ENCODE measurements at places on chromosomes 5 and 9. TPM values are rescaled to one million over a fixed set of nuclear protein-coding genes. Genes with fewer than 3 reads are reported as not detected.
A peak's percentile ranks its signal among the peaks of the same experiment; 100 is the strongest.

The SPINK6 gene
- total RNA-seq = not detected

The FSD1L gene
- total RNA-seq = 3.2 TPM

The LHX3 gene
- total RNA-seq = 0.18 TPM

The PCDHB14 gene
- not detected for total RNA-seq

The HTR1A gene
- total RNA-seq = not detected

The LCN10 gene
- total RNA-seq = not detected

The SHC3 gene
- total RNA-seq = not detected

The ST6GALNAC4 gene
- total RNA-seq = 22.1 TPM

GRCh38 chr5:90014420-90014819 lies 395.1 kb downstream of the CETN3 start:
- no peak overlapping the region for H3K27ac ChIP-seq
- H3K27me3 ChIP-seq = no peaks in the 10 kb centered on the region
- H3K36me3 ChIP-seq = no peaks in the 10 kb centered on the region
- no peak for DNase-seq
- H3K4me1 ChIP-seq = no peaks in the 10 kb centered on the region
- H3K4me3 ChIP-seq = no peak overlapping the region

GRCh38 chr5:83337453-83338035 lies 134.0 kb upstream of the VCAN start:
- H3K4me3 ChIP-seq = no peak overlapping the region

DNA sequence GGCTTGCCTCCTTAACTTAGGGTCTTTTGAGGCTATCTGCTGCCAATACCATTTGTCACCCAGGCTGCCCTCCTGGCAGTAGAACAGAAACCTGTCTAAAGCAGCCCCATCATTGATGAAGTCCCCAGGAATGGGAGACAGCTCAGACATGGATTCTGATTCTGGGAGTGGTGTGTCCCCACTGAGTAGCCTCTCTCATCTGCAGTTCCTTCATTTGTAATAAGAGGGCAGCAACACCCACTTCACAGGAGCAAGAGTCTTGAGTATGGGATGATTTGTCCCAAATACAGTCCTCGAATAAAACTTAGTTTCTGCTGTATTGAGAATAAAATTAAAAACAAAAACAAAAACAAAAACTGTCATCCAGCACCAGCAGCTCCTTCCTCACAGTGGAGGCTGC lies 167.6 kb downstream of the ASTN2 start:
- H3K27ac ChIP-seq = no peak overlapping the region
- no peak overlapping the region for H3K4me3 ChIP-seq
- H3K4me1 ChIP-seq = no peaks in the 10 kb centered on the region
- H3K36me3 ChIP-seq = no peaks in the 10 kb centered on the region

DNA sequence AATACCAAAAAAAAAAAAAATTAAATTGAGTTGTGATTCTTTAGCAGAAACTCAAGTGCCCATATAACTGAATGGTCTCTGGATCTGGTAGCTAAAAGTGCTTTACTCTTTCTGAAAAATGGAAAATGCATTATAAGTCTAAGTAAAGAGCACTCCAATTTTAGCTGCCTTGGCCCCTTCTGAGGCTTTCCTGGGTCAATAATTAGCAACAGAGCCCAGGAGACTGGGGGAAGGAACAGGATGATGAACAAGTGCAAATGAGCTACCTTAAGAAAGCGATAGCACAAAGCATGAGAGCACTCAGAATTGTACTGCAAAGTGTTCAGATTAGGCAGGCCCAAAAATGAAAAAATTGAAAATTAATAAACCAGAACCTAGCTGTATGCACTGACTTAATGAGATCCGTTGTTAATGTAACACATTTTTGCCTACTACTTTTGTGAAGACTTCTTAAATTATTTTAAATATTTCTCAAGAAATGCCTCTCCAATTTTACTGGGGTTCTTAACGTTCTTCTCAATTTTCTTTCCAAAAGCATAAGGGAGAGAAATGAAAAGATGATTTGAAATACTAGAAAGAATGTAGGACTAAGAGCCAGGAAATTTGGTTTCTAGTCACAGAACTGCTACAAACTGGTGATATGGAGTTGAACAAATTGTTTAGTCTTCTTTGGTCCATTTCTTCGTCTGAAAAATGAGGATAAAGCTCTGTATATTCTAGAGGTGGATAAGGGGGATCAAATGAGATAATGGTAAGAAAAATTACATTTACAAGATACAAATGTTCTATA lies 566.1 kb downstream of the PDE4D start:
- H3K4me1 ChIP-seq = no peaks in the 10 kb centered on the region
- peaks cover 16% of the 10 kb centered on the region for H3K27me3 ChIP-seq
- no peaks in the 10 kb centered on the region for H3K36me3 ChIP-seq

DNA sequence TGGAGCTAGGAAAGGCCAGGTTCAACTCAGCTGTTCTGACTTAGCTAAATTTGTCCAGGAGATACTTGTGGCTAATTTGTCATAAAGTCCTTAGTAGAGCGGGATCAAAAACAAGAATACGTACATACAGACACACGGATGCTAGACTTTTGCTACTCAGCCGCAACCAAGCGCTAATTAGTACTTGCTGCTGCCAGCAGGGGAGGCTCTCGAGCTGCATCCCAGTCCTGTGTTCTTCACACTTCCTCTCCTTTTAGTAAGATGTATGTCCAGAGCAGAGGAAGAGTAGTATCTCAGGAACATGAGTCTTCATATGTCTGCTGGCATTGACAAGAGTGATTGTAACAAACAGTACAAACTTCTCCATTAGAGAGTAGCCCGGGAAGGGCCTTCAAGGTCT lies 58.3 kb downstream of the CYFIP2 start:
- no peak overlapping the region for H3K4me3 ChIP-seq
- no peaks in the 10 kb centered on the region for H3K27me3 ChIP-seq
- no peak for DNase-seq
- H3K36me3 ChIP-seq = peaks cover 21% of the 10 kb centered on the region
- peak overlapping the region; percentile 57 for H3K27ac ChIP-seq
- H3K4me1 ChIP-seq = peaks cover 17% of the 10 kb centered on the region

DNA sequence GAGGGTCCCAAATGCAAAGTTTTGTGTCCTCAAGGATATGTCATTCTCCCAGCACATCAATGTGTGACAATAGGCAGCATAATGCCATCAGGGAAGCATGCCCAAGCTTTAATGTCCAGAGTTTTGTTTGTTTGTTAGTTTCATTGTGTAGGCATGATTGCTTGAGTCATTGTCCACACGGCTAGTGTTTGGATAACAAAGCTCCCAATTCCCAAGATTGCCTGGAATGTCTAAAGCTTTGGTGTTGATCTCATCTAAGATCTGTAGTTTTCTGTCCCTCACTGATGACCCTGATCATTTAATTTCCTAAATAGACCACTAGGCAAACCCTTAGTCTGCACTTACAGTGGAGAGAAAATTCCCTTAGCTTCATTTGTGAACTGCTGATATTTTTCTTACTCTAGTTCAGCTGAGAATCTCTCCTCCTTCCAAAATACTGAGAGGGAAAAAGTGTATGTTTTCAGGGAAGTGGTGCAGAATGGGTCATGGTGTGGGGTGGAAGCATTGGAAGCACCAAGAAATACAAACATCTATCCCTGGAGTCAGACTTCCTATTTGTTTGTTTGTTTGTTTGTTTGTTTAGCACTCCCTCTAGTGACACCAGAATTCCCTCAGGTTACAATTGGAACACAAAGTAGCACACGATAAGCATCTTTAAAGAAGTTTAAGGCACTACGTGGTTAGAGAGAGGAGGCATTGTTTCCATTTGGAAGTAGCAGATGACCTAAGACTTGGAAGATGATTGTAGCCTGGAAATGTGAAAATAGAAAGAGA lies 127.1 kb downstream of the PRDM6 start:
- DNase-seq = no peak
- H3K4me1 ChIP-seq = no peaks in the 10 kb centered on the region
- H3K27ac ChIP-seq = no peak overlapping the region

DNA sequence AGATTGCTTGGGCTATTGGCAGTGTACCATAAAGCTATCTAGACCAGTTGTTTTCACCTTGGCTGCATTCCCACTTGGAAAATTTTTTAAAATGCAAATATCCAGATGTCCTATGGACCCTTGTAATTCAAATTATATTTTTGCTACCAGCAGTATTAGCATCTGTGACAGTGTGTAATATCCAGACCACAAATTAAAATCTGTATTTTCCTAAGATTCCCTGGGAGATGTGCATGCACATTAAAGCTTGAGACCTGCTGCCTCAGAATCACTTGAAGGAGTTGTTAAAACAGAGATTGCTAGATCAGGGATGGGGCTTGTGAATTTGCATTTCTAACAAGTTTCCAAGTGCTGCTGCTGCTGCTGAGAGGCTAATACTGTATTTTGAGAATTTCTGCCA lies 381.2 kb upstream of the PDE4D start:
- no peaks in the 10 kb centered on the region for H3K27me3 ChIP-seq
- H3K4me3 ChIP-seq = no peak overlapping the region
- no peak overlapping the region for H3K27ac ChIP-seq
- no peaks in the 10 kb centered on the region for H3K36me3 ChIP-seq
- no peak for DNase-seq
- H3K4me1 ChIP-seq = no peaks in the 10 kb centered on the region

- DNase-seq = no peak
These were observed 88.4 kb upstream of the CCDC152 start for GRCh38 chr5:42668254-42668653.

- H3K27ac ChIP-seq = no peak overlapping the region
- H3K4me1 ChIP-seq = peaks cover 2% of the 10 kb centered on the region
- peaks cover 2% of the 10 kb centered on the region for H3K36me3 ChIP-seq
- H3K4me3 ChIP-seq = no peak overlapping the region
These were observed 24.4 kb upstream of the SH3RF2 start for GRCh38 chr5:145912019-145912418.

DNA sequence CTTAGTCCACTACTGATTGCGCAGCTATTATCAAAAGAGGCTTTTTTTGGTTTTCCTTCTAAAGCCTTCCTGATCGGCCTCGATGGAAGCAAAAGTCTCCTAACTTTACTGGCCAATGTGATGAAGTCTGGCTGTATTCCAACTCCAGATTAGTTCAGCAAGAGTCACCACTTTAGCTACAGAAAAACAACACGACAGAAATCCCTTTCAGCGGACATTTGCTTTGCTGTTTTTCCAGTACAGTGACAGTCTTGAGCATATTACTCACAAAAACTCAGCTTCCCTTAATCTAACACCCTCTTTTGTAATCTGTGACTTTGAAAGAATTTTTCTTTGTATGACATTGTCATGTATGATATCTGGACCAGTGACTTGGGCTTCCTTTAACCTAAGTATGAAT lies 95.7 kb downstream of the HOMER1 start:
- H3K36me3 ChIP-seq = no peaks in the 10 kb centered on the region
- H3K4me1 ChIP-seq = no peaks in the 10 kb centered on the region
- H3K27ac ChIP-seq = no peak overlapping the region

DNA sequence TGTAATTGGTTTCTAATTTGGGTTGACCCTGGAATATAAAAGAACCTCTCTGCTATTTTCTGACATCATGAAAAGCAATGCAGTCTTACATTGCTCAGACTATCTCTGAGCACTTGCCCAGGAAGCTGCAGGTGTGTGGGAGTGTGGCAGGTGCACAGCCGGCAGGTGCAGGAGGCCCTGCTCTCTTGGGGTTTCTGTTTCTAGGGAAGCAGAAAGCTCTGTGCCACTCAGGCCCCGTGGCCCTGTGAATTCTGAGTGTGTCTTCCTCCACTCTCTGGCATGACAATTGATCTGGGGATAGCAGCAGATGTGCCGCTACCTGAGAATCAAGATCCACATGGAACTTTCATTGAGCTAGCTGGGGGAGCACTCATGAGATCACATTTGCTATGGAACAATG lies 45.7 kb upstream of the IRX2 start:
- no peak for DNase-seq
- H3K27me3 ChIP-seq = no peaks in the 10 kb centered on the region
- no peaks in the 10 kb centered on the region for H3K36me3 ChIP-seq
- no peak overlapping the region for H3K4me3 ChIP-seq

DNA sequence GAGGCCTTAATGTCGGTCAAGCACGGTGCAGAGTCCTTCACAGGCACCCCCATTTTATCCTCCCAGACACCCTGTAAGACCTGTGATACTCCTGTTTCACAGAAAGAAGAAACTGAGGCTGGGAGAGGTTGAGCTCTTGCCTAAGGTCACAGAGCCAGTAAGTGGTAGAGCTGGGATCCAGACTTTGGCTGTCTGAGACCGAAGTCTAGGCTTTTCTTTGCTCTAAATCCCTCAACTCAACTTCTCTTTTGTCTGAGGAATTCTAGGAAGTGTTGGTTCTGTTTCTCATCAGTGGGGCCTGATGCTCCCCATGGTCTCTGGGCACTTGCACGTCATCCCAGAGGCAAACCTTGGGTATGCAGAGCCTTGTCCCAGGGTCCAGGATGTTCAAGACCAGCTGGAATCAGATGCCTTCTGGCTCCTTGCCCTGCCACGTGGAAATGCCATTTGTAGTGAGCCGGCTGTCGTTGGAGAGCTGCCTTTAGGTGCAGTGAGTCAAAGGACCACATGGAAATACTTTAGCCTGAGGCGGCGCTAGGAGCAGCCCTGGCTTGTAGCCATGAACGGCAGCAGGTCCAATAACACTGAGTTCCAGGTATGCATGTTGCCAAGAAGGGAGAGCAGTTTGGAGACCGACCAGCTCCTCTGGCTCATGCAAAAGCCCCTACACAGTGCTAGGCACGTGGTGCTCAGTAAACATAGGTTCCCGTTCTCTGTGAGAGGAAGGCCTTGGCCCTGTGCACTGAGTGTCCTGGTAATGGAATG lies 9.2 kb downstream of the DCANP1 start:
- H3K36me3 ChIP-seq = no peaks in the 10 kb centered on the region
- no peak overlapping the region for H3K27ac ChIP-seq
- DNase-seq = no peak
- peaks cover 32% of the 10 kb centered on the region for H3K27me3 ChIP-seq
- H3K4me1 ChIP-seq = peaks cover 4% of the 10 kb centered on the region

DNA sequence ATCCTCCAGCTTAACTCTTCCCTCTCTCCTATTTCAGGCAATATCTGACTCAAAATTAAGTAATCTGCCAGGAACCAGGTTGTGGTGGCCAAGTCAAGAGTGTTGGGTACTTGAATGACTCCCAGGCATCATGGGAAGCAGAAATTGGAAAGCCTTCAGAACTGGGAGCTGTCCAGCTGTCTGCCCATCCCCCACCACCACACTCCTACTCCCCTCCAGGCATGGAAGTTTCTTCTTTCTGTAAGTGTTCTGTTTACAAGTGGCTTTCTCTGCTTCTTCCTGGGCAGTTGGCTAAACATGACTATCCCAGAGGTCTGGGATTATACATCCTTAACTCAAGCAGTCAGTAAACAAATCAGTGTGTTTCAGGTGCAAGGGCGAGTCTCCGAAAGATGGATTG lies 14.6 kb upstream of the PBX3 start:
- peaks cover 12% of the 10 kb centered on the region for H3K27me3 ChIP-seq
- no peak overlapping the region for H3K27ac ChIP-seq
- H3K4me1 ChIP-seq = peaks cover 2% of the 10 kb centered on the region
- no peak overlapping the region for H3K4me3 ChIP-seq

GRCh38 chr9:89388084-89388867 lies 70.0 kb downstream of the SECISBP2 start:
- peak overlapping the region; percentile 4 for H3K27ac ChIP-seq
- H3K4me1 ChIP-seq = peaks cover 2% of the 10 kb centered on the region
- H3K4me3 ChIP-seq = no peak overlapping the region
- DNase-seq = no peak
- no peaks in the 10 kb centered on the region for H3K36me3 ChIP-seq
